Activated CD8-positive, alpha-beta memory T cell treated with anti-CD3 and anti-CD28 coated beads, Interleukin-2, amount 10 ng/mL, durations not matched to agents 7 days and 5 days (primary cell): ENCODE measurements at places on chromosomes 1 and 21.

DNA sequence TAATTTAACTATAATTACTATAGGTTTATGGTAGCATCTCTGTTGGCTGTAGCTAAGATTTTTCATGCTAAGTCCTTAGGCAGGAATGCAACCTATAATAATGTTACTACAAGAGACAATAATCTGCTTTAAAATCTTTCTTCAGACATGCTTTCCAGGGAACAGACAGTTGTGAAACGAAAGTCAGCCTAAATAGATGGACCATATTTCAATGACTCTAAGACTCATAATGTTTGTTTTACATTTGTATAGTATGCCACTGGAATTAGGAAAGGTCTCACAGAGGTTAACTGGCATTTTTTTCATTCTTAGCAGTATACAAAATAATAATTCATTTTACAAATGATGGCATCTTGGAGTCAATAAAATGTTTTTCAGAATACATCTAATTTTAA is 8.1 kb downstream of the RERE start:
- H3K4me3 ChIP-seq, result no peak overlapping the region
- no peaks in the 10 kb centered on the region for H3K36me3 ChIP-seq
- no peaks in the 10 kb centered on the region for H3K27me3 ChIP-seq
- H3K27ac ChIP-seq, result no peak overlapping the region
- DNase-seq, result no peak

- H3K27me3 ChIP-seq, result peaks cover under 1% of the 10 kb centered on the region
- peak overlapping the region; percentile 7 for H3K27ac ChIP-seq
- peaks cover 5% of the 10 kb centered on the region for H3K36me3 ChIP-seq
Measured at GRCh38 chr1:206502812-206503211, 4.5 kb upstream of the RASSF5 start.

GRCh38 chr1:184881941-184882913 is 92.1 kb downstream of the NIBAN1 start:
- H3K4me1 ChIP-seq, result peaks cover 30% of the 10 kb centered on the region
- DNase-seq, result no peak
- H3K27me3 ChIP-seq, result no peaks in the 10 kb centered on the region
- peaks cover 62% of the 10 kb centered on the region for H3K36me3 ChIP-seq
- peak overlapping the region; percentile 47 for H3K27ac ChIP-seq
- H3K4me3 ChIP-seq, result no peak overlapping the region

GRCh38 chr1:230612651-230613050 is 29.6 kb upstream of the COG2 start:
- H3K4me3 ChIP-seq, result no peak overlapping the region
- H3K27ac ChIP-seq, result no peak overlapping the region
- H3K36me3 ChIP-seq, result no peaks in the 10 kb centered on the region
- H3K27me3 ChIP-seq, result peaks cover 39% of the 10 kb centered on the region

DNA sequence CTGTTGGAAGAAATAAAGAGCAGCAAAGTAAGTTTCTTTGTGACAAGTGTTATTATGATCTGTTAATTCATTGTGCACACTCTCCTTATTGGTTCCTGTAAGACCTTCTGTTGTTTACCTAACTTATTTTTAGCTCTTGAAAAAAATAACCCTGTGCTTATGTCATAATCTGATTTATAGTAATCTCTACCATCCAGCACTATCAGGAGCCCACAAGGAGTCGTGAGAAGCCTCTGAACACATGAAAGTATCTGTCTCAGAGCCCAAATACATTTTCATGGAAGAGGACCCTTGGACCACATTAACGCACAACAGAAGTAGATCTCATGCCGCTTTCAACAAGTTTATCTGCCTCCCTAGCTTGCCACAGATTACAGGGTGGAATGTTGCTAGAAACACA is 45.8 kb downstream of the CENPF start:
- H3K27ac ChIP-seq, result no peak overlapping the region
- H3K27me3 ChIP-seq, result no peaks in the 10 kb centered on the region
- H3K4me3 ChIP-seq, result no peak overlapping the region
- H3K4me1 ChIP-seq, result no peaks in the 10 kb centered on the region
- peaks cover 79% of the 10 kb centered on the region for H3K36me3 ChIP-seq

DNA sequence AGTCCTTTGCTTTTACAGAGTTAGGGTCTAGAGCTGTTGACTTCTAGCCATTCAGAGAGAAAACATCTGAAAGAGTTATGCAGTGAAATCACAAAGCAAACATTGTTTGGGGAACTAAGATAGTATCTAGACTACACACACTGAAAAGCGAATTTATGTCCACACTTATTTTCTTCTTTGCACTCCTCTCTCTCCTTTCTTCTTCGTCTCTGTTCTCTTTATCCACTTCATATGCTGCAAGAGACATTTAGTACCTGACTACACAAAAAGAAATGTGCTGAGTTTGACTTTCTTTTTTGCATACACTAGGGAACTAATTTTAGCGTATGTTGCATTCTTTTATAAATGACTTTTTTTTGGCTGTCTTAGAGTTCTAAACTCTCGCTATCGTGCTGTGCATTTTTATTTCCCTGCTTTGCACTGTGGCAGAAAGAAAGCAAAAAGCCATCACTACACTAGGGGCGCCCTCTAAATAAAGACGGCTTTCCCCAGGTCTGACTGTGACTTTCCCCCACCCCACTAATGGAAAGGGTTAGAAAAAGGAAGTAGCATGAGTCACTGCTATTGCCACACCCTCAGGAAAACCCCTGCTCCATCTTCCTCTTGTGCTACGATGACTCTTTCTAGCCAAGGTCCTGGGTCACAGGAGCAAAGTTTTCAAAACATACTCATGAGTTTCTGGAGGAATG is 65.7 kb downstream of the MAP3K7CL start:
- H3K4me1 ChIP-seq, result peaks cover 16% of the 10 kb centered on the region
- peak overlapping the region; percentile 50 for H3K4me3 ChIP-seq
- H3K27ac ChIP-seq, result peak overlapping the region; percentile 38
- peaks cover 15% of the 10 kb centered on the region for H3K27me3 ChIP-seq

DNA sequence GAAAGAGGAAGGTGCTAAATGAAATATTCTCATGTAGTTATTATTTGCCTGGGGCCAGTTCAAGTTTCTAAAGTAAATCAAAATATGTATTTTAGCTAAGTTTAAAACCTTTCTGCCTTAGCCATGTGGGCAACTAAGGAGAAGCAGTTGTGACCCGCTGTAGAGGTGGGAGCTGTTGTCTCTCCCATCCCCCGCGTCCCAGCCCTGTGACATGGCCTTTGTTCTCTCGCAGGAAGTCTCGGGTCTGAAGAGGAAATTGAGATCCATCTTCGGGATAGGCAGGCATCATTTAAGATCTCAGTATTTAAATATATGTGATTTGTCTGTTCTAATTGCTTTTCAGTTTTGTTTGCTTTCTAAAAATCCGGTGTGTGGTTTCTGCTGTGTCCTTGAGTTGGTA is 121.5 kb downstream of the CAMTA1 start:
- H3K27me3 ChIP-seq, result peaks cover 7% of the 10 kb centered on the region
- DNase-seq, result no peak
- H3K4me1 ChIP-seq, result peaks cover 3% of the 10 kb centered on the region

- H3K36me3 ChIP-seq, result no peaks in the 10 kb centered on the region
- H3K4me3 ChIP-seq, result no peak overlapping the region
- no peak overlapping the region for H3K27ac ChIP-seq
- DNase-seq, result no peak
Measured at GRCh38 chr1:232037774-232038388, 411.3 kb downstream of the DISC1 start.
